ENCODE measurements at places on chromosomes 1 and 21. TPM values are rescaled to one million over a fixed set of nuclear protein-coding genes. Genes with fewer than 3 reads are reported as not detected.

The SLC2A5 gene
- 0.18 TPM for total RNA-seq

The VAV3 gene
- total RNA-seq = 16.4 TPM

The KLF18 gene
- total RNA-seq = not detected

The RSPH1 gene
- total RNA-seq = not detected

The RNU1-4 gene
- total RNA-seq = under 0.01 TPM

Data from glomerular endothelial cell (primary cell).